A673 (cell line): ENCODE measurements at places on chromosomes 1 and 21. TPM values are rescaled to one million over a fixed set of nuclear protein-coding genes. Genes with fewer than 3 reads are reported as not detected.

DNA sequence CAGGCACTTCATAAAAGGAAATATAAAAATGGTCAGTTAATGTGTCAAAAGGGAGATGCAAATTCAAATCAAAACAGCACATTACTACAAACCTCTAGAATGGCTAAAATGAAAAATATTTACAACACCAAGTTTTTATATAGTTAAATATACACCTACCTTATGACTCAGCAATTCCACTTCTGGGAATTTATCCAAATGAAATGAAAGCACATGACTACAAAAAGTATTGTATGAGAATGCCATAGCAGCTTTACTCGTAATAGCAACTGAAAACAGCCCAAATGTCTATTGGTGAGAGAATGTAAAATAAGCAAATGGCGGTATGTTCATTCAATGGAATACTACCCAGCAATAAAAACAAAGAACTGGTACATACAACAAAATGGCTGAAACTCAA is 175.8 kb upstream of the SPAG17 start:
- no peak for DNase-seq
- H3K4me1 ChIP-seq = no peaks in the 10 kb centered on the region
- no peak overlapping the region for H3K4me3 ChIP-seq
- H3K36me3 ChIP-seq = no peaks in the 10 kb centered on the region
- no peaks in the 10 kb centered on the region for H3K27me3 ChIP-seq

DNA sequence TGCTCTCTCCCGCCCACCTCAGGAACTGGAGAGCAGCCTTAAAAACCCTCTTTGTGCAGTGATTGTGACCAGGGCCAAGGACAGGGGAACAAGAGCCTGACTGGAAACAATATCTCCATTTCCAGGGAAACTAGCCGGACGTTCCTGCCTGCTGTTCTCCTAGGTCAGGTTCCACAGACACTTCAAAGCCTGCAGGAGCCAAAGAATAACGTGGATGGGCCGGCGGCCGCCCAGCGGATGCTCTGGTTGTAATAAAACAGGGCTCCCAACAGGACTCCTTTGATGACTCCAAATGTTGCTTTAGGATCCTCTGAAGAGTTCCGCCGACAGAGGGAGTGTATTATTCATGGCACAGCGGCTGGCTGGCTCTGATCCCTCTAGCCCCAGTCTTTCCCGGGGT is 162.2 kb downstream of the PLXNA2 start:
- H3K36me3 ChIP-seq = no peaks in the 10 kb centered on the region
- H3K27me3 ChIP-seq = peaks cover 14% of the 10 kb centered on the region
- H3K4me3 ChIP-seq = no peak overlapping the region
- no peak for DNase-seq

DNA sequence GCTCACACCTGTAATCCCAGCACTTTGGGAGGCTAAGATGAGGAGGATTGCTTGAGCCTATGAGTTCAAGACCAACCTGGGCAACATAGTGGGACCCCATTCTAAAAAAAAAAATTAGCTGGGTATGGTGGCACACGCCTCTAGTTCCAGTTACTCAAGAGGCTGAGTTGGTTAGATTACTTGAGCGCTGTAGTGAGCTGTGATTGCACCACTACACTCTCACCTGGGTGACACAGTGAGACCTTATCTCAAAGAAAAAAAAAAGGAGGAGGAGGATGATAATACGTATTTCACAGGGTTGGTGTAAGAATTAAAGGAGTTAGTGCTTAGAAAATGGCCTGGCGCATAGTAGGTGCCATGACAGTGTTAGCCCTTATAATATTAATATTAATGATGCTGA is 144.1 kb downstream of the PLXNA2 start:
- DNase-seq = no peak
- peaks cover 23% of the 10 kb centered on the region for H3K27me3 ChIP-seq
- no peak overlapping the region for H3K4me3 ChIP-seq
- no peaks in the 10 kb centered on the region for H3K4me1 ChIP-seq
- H3K36me3 ChIP-seq = no peaks in the 10 kb centered on the region

The LCE2C gene
- total RNA-seq = not detected in 2 replicates

DNA sequence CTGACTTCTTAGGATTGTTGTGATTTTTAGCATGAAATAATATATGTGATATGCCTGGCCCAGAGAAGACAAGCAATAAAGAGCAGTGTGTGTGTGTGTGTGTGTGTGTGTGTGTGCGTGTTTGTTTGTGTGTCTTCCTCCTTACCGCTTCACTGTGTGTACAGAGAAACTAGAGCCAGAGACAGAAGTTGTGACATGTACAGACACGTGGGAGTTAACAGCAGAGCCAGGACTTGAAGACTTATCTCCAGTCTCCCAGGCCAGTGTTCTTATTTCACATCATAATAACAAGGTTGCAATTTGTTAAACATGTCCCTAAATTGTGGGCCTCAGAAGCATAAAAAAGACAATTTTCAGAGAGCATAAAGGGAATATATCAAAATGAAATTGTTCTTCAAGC is 192.0 kb upstream of the JUN start:
- H3K27ac ChIP-seq = no peak overlapping the region
- H3K4me3 ChIP-seq = no peak overlapping the region
- no peaks in the 10 kb centered on the region for H3K27me3 ChIP-seq
- no peak for DNase-seq
